Occipital lobe (tissue), 3 donors: ENCODE measurements at places on chromosomes 5 and 9.

DNA sequence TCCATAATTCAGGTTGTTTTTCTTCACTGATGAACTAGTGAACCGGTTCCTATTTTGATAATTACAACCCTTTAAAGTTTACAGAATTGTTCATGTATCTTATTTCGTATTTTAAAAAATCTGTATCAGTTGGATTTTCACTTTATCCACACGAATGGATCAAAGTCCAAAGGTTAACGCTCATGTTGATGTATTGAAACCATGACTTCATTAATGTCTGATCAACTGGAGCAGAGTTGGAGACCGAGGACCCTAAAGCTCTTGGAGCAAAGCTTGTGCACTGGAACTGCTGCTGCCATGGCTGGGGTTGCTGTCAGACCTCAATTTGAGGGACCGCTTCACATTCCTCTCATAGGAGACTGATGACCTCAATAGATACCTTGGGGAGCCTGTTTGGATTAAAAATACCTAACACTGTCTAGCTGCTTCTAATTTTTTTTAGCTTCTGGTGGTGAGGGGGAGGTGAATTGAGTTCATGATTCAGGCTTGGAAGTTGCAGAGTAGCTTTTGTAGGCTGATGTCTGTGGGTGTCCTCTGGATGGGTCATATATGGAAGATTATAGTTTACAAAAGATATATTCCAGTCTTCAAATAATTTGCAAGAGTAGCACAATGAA, 45.1 kb downstream of the KIAA1958 start:
- DNase-seq: no peak

DNA sequence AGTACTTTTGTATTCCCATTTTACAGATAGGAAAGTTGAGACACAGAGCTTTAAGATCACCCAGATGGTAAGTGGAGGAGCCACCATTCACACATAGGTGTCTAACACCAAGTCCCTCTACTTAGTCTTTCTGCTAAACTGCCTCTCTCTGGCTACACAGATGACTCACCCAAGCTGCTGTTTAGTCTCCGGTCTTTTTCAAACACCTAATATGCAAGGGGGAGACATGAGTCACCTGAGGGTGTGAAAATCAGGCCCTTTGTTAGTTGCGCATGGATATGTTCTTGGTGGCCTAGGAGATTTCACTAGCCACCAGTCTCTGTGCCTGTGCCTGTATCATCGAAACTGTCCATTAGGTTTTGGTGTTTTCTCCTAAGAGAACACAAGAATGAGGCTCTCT, 117.8 kb downstream of the MAST4 start:
- DNase-seq: no peak

DNA sequence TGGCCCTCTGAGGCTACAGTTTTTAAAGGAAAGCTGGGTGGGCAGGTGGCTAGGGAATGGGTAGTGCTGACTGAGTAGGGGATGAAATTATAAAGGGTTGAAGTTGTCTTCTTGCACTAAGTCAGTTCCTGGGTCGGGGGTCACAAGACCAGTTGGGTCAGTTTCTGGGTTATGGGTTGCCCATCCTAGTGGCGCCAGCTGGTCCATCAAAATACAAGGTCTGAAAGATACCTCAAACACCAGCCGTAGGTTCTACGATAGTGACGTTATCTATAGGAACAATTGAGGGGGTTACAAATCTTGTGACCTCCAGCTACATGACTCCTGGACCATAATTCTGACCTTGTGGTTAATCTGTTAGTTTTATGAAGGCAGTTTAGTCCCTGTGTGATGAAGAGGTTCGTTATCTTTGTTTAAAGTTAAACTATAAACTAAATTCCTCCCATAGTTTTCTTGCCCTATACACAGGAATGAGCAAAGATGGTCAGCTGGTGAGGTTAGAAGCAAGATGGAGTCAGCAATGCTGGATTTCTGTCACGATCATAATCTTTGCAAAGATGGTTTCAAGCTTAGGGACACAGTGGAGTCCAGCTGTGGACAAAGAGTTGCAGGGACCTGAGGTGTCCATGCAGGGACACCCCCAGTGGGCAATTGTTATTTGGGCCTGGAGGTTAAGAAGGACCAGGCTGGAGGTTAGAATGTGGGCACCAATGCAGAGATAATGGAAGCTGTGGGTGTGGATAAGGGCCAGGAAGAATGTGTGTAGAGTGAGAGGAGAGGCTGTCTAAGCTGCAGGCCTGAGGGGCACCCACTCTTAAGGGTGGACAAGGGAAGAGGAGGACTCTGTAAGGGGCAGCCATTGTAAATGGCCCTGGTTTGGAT, 14.0 kb upstream of the CREBRF start:
- DNase-seq: no peak

GRCh38 chr9:136020671-136021070, 59.5 kb upstream of the UBAC1 start:
- no peak for DNase-seq

- no peak for DNase-seq
These were observed 67.3 kb downstream of the ZNF618 start for GRCh38 chr9:113943112-113944009.

DNA sequence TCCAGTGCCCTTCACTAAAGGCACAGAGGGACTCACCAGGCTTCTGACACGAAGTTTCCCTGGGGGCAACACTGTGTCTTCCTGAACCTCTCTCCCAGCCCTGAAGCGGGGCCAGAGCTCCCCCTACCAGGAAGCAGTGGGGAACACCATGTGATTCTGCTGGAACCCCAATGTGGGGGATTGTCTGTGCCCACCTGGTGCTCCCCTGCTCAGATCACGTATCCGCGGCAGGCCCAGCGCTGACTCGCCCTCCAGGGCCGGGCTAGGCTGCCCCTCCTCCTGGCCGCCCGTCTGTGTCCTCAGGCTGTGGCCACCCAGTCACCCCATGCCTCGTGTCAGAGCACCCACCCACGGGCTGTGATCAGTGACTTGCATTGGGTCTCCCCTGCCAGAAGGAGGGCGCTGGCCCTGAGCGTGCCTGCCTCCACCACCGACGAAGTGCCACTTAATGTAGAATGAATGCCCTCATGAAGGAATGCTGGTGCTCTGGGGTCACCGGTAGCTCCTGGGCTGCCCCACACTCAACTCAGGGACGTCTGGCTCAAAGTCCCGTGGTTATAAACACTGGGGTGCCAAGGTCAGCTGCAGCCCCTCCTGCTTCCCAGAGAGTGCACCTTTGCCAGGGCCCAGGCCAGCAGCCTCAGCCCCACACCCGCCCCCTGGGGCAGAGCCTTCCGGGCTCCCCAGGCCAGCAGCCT, 22.1 kb downstream of the SARDH start:
- no peak for DNase-seq

GRCh38 chr5:78213799-78214198, 80.7 kb downstream of the AP3B1 start:
- no peak for DNase-seq

- DNase-seq: no peak
These were observed 44.8 kb downstream of the PPARGC1B start for GRCh38 chr5:149774906-149775305.

DNA sequence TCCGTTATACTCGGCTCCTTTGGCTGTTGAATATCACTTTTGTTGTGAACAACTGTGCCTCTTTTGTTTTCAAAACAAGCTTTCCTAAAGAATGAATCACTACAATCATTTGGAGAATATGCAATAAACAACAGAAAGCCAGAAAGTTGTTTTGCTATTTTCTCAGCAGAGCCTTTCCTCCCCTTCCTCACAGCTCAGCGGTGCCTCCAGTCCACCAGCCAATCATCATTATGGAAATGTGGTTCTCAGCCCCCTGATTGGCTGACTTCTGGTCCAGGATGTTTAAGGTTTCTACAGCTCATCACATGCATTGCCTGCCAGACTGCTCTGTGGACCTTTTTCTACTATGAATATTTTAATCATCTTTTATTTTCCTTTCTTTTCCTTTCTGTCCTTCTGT, 9.1 kb upstream of the ZNF608 start:
- DNase-seq: no peak

DNA sequence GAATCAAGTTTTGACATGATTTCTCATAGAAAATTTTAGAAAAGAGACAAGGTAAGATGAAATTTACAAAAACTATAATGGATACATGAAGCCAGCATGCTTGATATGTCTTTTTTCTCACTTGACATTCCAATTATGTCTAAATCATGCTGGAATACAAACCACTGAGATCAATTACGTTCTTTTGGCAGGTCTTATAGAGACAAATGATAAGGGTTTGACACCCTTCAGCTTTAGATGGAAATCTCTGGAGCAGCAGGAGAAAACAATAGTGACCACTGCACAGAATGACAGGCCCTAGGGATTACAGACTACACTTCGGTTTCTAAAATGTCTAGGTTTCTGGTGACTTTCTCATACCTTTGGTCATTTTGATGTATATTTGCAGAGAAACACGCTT, 342.9 kb downstream of the TRPM3 start:
- DNase-seq: no peak

DNA sequence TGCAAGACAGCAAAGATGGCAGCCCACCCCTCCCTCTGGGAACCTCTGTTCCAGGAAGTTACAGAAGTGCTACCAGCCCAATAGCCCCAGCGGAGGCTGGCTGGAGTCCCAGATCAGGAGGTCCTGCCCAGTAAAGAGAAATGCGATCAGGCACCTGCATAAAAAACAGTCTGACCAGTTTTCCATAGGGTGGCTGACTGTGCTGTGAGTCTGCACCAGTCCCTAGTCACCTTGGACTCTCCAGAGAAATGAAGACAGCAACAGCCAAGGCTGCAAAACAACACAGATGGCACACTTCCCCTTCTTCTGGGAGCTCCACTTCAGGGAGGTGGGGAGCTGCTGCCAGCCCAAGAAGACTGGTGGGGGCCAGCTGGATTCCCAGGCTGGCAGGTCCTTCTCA, 265.5 kb upstream of the PCSK5 start:
- no peak for DNase-seq

- DNase-seq: no peak
These were observed 53.9 kb upstream of the RIC1 start for GRCh38 chr9:5575000-5575399.

- DNase-seq: no peak
These were observed 15.6 kb downstream of the RABL6 start for GRCh38 chr9:136823136-136824046.

- peak; percentile 7 for DNase-seq
These were observed 2.1 kb downstream of the TLN1 start for GRCh38 chr9:35729700-35730485.

GRCh38 chr5:66249920-66250319, 105.8 kb downstream of the SREK1 start:
- DNase-seq: no peak

DNA sequence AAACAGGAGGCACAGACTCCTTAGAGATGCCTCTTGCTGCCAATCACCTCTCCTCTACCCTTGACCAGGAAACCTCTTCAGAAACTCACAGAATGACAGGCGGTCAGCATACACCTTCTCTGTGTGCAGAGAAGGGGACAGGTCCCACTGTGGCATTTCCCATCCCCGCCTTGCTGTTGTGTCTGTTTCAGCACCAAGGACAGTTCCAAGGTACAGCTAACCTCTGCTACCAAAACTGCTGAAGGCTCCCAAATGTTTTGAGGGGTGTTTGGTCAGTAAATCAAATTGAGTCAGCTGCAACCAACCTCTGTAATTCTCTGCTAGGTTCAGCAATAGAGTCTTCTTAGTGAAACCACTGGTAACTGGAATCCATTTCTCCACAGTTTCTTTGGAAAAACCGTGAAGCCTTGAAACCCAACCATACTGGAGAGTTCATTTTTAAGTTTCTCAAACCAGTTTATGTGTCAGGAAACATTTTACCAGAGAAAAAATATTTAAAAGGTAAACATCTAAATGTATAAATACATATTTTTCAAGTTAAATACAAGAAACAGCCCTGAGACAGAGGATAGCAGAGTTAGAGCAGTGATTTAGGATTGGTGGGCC, 122.0 kb downstream of the DRD1 start:
- no peak for DNase-seq

- DNase-seq: peak; percentile 25
These were observed 24.1 kb downstream of the HRH2 start for GRCh38 chr5:175681968-175682340.

- DNase-seq: no peak
These were observed 3.5 kb upstream of the SPINK5 start for GRCh38 chr5:148060309-148060708.

DNA sequence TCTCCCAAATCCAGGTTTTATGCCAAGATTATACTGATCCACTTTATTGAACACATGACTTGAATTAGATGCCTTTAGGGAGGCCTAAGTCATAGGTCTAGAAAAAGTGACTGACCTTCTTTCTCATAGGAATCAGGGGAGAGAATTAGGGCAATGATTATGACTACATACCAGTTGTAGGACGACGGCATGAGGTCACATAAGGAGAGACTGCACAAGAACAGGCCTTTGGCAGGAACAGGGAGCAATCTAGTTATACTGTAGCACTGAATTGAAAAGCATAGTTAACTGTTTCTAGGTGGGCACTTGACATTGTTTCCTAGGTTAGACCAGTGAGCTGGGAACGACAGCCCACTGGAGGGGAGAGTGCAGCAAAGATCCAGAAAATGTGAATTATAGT, 22.7 kb downstream of the CREBRF start:
- no peak for DNase-seq

- no peak for DNase-seq
These were observed 738.5 kb downstream of the PTPRD start for GRCh38 chr9:9874270-9874669.

- DNase-seq: no peak
These were observed 3.6 kb upstream of the FIBCD1 start for GRCh38 chr9:130942679-130943078.

GRCh38 chr9:3403315-3403714, 122.5 kb downstream of the RFX3 start:
- DNase-seq: no peak

- no peak for DNase-seq
These were observed 565.7 kb upstream of the WWC1 start for GRCh38 chr5:167725741-167726140.

GRCh38 chr9:115945009-115945431, 208.6 kb upstream of the PAPPA start:
- no peak for DNase-seq

DNA sequence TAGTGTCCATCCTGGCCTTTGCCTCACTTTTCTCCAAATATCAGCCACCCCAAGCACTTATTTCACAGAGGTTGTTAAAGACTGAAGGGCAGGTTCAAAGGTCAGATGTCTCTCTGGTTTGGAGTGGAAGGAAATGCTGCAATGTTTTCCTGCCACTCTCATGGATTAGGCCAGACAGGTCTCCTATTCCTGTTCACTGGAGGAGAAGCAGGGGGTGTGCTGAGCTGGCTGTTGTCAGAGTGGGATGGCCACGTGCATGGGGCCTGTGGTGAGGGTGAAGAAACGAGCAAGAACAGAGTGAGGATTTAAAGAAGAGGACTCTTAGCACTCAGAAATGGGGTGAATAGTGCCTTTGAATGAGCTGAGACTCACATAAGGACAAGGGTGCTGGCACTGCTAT, 6.7 kb downstream of the TMEM8B start:
- DNase-seq: no peak

GRCh38 chr5:168301593-168302390, 10.3 kb downstream of the WWC1 start:
- no peak for DNase-seq

GRCh38 chr5:141864371-141865370, 13.5 kb downstream of the PCDH1 start:
- no peak for DNase-seq

DNA sequence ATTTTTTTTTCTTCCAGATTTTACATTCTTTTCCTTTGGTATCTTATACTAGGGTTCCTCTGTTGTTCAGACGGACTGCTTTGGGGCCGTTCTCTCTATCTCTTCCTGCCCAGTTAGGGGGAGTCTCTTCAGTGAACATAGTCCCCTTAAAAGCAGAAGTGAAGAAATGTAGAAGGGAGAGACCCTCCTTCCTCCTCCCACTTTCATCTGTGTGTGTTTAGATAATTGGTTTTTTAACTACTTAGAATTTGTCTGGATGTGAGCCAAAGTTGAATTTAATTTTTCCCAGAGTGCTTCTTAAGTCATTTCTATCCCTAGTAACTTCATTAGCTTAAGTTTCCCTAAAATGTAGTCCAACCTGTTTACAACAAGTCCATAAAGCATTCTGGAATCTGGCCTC, 167.5 kb downstream of the HACD4 start:
- no peak for DNase-seq
